ENCODE measurements at places on chromosomes 6 and 20.

DNA sequence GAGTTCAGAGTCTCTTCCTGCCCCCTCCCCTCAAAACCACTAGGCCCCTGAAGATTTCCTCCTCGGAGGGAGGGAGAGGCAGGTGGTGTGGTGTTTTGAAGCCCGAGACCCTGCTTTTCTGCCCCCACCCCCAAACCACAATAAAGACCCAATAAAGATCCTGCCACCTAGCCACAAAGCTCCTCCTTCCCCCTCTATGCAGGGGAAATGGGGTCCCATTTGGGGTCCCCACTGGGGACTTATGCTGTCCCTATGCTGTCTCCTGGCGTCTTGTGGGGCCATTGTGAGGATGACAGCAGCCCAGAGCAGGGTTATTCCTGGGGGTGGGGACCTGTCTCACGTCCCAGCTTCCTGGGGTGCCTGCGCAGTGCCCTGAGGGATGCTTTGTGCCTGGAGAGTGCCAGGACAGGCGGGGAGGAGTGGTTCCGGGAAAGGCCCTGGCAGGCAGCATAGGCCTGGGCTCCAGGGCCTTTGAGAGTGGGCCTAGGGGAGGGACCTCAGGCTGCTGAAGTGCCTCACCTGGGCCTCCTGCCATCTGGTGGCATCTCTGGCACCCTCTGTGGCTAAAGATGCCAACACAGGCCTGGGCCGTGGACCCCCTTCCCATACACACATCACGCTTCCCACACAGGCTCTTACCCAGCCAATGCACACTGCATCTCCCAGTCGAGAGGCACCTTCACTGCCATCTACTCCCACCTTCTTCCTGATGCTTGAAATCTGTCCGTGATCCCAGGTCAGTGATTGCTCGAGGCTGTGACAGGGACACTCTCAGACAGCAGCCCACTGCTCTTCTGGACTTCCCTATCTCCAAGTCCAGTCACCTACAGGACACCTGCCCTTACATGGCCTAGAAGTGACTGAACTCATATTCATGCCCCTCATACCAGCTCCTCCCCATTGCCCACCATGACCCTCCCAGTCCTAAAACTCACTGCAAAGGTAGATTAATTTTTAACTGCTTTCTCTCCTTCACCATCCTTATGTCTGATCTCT lies 7.9 kb upstream of the ARMC12 start:
- DNase-seq = peak; percentile 48

DNA sequence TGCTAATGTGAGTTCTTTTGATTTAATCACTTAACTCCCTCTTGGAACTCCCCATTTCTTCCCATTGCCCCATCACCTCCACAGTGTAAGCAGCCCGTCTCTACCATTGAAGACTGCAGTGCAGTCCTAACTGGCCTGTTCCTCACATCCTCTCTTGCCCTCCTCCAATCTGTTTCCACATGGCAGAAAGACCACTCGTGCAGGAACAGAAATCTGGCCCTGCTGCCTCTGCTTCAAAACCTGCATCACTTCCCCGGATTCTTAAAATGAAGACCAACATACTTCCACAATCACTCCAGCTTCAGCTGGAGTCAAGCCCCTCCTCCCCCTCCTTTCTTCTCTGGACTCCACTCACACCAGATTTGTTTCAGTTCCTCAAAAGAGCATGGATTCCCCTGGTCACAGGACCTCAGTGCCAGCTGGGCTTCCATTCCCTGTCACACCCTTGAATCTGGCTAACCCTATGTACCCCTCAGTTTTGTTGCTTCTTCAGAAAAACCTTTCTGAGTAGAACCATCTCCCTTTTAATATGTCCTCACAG lies 802.3 kb downstream of the MAFB start:
- no peak for DNase-seq

DNA sequence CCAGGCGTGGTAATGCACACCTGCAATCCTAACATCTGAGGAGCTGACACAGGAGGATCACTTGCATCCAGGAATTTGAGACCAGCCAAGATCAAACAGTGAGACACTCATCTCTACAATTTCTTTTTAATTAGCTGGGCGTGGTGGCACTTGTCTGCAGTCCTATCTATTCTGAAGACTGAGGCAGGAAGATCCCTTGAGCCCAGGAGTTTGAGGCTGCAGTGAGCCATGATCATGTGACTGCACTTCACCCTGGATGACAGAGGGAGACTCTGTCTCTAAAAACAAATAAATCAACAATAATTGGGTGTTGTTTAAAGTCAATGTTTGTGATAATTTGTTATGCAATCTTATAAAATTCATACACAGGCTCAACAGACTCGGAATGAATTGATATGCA lies 18.0 kb upstream of the HLA-A start:
- DNase-seq = no peak

GRCh38 chr6:38016824-38017223 lies 197.3 kb downstream of the ZFAND3 start:
- DNase-seq = no peak

Measured in CD4-positive, alpha-beta T cell treated with Interleukin-4 for 1 hour (primary cell).